ENCODE measurements at places on chromosomes 6 and 20.

GRCh38 chr20:33669873-33670640, 3.3 kb downstream of the ACTL10 start:
- DNase-seq, result no peak

DNA sequence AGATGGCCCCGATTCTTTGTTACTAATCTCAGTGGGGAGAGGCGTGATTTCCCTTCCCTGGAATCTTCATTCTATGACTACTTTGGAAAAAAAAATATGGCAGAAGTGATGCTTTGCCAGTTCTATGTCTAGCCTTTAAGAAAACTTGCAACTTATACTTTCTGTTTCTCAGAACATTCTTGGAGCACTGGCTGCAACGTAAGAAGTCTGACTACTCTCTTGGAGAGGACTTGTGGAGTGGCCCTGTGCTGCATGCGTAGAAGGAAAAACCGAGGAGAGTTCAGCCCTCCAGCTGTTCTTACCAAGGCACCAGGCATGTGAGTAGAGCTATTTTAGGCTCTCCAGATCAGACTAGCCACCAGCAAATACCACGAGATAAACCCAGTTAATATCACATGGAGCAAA, 77.6 kb upstream of the STXBP5 start:
- DNase-seq, result no peak

GRCh38 chr6:92682516-92683398, 736.6 kb downstream of the EPHA7 start:
- DNase-seq, result no peak

DNA sequence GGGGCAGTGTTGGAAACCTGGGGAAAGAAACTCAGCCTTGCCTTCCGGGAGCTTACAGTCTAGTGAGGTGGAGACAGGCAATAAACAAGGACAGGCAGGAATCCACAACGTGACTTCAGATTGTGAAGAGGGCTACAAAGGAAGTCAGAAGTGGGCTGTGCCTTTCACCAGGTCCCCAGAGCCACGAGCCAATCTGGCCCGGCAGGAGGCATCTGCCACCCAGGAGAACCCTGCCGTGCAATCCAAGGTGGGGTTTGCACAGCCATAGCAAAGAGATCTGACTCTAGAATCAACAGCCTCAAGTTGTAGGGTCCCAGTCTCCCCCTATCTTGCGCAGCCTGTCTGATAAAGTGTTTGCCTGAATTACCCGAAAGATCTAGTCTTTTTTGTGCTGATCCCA, 5.5 kb downstream of the SLC32A1 start:
- peak; percentile 49 for DNase-seq

DNA sequence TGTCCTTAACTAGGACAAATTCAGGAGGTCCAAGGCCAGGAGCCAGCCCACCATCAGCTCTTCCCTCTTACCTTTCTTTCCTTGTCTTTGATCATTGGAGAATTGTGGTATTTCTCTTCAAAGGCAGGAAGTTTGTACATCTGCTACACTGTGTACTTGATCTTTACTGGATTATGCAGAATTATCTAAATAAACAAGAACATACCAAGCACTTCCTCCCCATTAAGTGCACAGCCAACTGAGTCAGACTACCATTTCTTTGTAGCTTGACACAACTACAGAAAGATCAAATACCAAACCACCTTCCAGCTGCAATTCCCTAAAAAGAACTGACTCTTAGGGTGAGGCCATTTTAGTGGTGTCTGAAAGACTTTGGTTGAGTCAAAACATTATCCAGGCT, 195.1 kb downstream of the HDGFL1 start:
- no peak for DNase-seq

GRCh38 chr20:57522380-57523140, 2.4 kb downstream of the CTCFL start:
- DNase-seq, result no peak

DNA sequence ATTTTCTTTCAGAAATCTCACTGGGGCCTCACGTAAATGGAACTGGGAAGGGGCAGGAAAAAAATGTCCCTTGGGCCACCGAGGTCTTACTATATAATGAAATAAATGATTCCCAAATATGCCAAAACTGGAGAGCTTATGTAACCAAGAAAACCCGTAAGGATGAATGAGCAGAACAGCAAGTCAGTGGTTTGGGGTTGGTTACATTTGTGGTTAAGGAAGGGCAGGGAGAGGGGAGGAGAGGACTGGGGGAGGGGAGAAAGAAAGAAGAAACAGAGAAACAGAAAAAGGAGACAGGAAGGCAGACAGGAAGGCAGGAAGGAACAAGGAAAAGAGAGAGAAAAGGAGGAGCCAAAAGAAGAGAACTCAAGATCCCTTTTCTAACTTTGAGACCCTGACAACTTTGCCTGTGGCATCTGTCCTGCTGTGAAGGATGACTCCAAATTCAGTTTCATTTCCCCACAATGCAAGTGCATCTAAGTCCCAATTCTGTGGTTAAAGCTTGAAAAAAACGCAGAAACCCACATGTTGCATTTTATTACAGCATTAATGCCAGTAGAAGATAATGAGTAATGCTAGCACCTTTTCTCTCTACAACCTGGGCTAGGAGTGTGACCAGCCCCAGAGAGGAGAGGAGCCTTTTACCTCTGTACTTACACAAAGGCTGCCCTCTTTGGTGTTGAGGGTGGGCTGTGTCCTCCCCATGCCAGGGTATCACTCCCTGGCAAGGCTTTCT, 10.8 kb upstream of the ARMC2 start:
- peak; percentile 65 for DNase-seq

- DNase-seq, result no peak
Measured at GRCh38 chr6:39897698-39898097, 36.6 kb downstream of the MOCS1 start.

DNA sequence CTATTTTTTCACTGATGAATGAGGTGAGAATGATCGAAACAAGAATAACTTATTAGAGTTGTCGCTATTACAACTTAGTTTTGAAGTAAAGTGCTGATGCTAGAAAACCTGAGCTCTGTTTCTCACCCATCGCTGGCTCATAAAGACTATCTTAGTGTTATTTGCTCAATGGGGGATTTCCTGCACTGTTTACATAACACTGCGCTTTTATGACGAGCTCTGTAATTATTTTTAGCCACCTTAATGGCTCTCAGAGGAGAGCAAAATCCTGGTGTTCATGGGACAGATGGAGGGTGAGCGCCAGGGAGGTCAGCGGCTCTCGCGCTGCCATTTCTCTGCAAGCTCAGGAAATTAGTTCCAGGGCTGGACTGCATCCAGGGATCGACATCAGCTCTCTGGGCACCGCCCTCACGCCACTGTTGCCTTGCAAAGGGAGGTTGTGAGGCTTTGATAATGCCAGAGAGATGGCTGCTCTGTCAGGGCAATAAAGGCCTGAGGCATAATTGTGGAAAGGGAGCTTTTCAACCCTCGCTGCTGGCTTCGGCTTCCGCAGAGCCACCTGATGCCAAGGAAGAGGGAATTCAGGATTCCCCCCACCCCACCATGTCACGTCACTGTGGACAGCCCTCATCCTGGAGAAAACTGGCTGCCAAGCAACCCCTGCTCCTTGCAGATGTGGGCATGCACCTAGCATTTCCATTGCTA, 72.0 kb downstream of the DACT2 start:
- DNase-seq, result no peak

DNA sequence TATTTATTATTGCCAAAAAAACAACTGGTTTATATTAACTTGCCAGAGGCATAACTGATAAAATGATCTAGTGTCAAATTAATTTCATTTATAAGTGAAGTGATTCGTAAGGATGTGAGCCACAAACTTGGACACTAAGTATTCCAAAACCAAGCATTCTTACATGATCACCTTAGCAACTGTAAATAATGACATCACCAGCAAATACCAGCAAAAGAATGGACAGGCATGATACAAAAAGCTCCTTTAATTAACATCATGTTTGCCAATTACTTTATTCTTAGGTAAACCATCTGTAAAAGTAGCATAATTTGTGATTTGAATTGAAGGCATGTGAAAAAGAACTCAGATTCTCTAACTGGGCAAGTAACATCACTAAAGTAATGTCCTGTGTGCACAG, 17.2 kb upstream of the FNDC1 start:
- no peak for DNase-seq

DNA sequence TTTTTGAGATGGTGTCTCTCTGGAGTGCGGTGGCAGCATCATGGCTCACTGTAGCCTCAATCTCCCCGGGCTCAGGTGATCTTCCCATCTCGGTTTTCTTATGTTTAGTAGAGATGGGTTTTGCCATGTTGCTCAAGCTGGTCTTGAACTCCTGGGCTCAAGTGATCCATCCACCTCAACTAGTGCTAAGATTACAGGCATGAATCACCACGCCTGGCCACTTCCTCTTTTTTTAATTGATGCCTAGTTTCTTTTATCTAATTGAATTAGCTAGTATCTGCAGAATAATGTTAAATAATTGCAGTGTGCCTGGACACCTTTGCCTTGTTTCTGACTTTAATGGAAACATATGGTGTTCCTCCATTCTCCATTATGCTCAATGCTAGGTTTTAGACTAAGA, 38.4 kb upstream of the SLC22A16 start:
- DNase-seq, result peak; percentile 14

- peak; percentile 85 for DNase-seq
Measured at GRCh38 chr20:57654363-57654997, 34.3 kb upstream of the ZBP1 start.

GRCh38 chr6:140208286-140208685, 833.8 kb upstream of the CITED2 start:
- DNase-seq, result no peak

DNA sequence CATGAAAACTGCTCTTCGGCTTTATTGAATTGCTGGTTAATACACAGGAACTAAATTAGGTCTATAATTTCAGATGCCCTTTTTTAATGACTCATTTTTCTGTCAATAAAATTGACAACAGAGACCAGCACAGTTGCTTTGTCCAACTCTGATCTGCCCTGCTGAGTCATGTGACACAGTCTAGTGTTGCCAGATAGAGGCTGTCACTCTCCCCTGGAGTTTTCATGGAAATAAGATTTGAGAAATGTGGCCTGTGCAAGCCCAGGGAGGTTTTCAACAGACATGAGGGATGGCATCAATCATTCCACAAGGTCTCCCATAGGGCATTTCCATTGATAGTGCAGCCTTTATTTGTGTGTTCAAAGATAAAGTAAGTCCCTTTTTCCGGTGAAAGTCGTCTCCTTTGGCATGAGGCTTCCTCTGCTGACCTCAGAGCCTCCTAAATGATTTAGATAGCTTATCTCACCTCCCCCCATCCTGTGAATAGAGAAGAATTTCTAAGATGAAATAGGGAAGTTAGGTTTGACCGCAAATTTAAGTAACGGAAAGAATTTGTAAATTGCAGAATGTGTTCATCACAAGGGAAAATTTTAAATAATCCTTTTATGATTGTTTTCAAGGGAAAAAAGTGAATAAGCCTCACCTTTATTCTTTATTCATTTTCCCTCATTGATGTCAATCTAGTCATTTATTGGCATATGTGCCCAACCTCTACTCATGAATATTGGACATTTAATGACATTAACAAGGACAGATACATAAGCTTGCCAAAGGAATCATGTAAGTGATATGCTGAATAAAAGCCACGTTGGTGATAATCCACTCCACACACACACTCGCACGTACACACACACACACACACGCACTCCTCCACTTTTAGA, 277.7 kb downstream of the ADGB start:
- peak; percentile 9 for DNase-seq

DNA sequence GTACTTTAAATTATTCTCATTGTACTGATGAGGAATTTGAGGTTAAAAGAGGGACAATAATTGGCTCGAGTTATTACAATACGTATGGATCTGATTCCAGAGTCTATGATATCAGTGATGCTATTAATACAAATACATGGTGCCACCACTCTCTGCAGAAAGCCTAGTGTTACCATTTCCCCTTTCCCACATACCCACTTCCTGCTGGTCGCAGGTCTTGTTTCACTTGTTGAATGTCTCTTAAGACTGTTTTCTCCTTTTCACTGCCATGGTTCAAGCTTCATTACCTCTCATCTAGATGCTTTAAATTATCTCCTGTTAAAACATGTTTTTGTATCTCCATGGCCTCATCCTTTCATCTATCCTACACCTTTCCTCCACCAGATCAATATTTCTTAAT, 62.0 kb downstream of the FHL5 start:
- peak; percentile 4 for DNase-seq

- DNase-seq, result no peak
Measured at GRCh38 chr6:93319304-93319703, 100.1 kb downstream of the EPHA7 start.

DNA sequence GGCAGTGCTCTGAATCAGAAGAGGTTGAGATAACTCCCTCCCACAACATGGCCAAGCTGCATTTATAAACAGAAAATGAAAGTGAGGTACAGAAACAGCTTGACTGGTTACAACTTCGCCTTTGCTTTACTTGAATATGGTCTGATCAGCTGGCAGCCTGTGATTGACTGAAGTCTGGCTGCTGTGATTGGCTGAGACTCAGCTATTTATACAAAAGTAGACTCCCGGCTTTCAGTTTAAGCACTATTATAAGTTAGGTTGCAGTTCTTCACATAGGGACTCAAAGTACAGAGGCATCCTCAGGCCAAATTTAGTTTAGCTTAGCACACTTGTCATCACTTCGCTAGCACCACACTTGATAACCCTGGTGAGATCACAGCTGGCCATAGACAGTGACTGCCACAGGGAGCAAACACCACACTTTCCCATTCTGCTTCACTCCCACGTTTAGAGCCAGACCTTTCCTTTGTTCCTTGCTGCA, 362.6 kb downstream of the EPM2A start:
- DNase-seq, result peak; percentile 23

- no peak for DNase-seq
Measured at GRCh38 chr6:35521235-35521634, 8.5 kb upstream of the TULP1 start.

GRCh38 chr20:19322061-19322985, 109.9 kb downstream of the SLC24A3 start:
- no peak for DNase-seq

DNA sequence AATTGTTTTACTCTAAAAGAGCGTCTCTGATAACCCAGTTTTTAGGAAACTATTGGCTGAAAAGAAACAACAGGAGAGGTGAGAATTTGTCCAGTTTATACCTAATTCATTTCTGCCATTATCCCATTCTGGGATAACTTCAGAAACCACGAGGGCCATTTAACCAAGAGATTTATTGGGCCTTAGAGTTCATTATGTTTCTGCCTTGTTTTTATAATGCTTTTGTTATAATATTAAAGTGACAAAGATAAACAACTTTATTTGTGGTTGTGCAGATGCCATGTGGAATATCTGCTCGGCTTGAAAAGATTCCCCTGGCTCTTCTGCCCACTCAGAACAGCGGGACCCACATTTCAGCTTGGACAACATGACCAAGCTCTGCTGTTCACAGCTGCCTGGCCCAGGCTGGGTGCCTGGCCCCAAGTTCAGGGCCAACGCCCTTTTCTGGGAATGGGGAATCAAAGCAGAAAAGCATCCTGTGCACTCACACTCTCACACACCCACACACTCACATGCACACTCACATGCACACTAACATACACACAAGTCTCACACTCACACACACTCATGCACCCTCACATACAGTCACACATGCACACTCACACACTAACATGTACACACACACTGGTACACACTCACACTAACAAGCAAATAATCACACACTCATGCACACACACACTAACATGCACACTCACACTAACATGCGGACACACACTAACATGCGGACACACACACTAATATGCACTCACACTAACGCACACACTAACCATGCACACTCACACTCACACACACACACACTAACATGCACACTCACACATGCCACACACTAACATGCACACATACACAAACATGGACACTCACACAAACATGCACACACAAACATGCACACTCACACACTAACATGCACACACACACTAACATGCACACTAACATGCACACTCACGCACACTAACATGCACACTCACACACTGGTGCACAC, 86.7 kb upstream of the NEDD9 start:
- no peak for DNase-seq

Data from B cell (primary cell).